Type B pancreatic cell (in vitro differentiated cells): ENCODE measurements at places on chromosomes 3 and 15.

DNA sequence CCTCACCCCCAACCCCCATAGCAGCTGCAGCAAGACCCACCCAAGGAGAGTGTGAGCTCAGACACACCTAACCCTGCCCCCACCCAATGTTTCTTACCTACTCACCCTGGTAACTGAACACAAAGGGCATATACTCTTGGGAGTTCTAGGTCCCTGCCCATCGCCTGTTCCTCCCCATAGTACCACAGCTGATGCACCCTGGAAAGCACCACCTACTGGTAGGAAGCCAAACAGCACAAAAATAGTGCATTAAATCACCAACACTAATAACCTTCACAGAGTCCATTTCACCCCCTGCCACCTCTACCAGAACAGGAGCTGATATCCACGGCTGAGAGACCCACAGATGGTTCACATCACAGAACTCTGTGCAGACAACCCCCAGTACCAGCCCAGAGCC, 245.2 kb downstream of the EFHB start:
- DNase-seq: no peak

- DNase-seq: no peak
These were observed 99.0 kb downstream of the MITF start for GRCh38 chr3:69838217-69838616.

DNA sequence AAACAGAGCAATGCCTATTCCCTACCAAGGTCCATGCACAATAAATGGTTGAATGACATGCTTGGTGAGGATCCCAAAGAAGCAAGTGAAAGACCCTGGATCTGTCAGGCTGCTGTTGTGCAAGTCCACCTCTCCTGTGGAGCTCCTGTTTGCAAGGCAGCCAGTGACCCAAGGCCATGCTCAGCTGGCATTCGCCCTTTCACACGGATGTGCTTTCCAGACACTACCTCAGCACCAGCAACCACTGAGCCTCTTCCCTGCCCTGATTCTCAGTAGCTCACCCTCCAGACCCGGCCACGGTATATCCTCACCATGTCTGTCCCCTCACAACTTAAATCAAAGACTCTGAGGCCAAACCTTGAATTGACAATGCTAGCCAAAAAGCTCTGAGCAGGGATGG, 23.3 kb downstream of the WWTR1 start:
- DNase-seq: no peak

- no peak for DNase-seq
These were observed 24.0 kb downstream of the EFCC1 start for GRCh38 chr3:129025108-129025507.

DNA sequence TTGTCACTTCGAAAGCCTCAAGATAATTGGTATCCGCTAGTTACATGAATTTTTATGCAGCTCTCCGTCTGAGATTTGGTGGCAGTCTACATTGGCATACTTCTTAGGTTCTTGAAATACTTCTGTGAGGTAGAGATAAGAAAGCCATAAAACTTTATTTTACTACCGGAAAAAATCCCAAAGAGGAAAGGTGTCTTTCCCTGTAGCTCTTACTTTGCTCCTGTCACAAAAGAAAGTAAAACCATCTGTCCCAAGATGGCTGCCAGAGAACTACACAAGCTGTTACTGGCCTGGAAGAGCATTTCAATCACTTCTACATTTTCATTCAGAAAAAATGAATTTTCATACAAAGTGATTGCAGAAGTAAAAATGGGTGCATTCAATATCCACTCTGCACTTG, 214.8 kb upstream of the ST8SIA2 start:
- DNase-seq: no peak

DNA sequence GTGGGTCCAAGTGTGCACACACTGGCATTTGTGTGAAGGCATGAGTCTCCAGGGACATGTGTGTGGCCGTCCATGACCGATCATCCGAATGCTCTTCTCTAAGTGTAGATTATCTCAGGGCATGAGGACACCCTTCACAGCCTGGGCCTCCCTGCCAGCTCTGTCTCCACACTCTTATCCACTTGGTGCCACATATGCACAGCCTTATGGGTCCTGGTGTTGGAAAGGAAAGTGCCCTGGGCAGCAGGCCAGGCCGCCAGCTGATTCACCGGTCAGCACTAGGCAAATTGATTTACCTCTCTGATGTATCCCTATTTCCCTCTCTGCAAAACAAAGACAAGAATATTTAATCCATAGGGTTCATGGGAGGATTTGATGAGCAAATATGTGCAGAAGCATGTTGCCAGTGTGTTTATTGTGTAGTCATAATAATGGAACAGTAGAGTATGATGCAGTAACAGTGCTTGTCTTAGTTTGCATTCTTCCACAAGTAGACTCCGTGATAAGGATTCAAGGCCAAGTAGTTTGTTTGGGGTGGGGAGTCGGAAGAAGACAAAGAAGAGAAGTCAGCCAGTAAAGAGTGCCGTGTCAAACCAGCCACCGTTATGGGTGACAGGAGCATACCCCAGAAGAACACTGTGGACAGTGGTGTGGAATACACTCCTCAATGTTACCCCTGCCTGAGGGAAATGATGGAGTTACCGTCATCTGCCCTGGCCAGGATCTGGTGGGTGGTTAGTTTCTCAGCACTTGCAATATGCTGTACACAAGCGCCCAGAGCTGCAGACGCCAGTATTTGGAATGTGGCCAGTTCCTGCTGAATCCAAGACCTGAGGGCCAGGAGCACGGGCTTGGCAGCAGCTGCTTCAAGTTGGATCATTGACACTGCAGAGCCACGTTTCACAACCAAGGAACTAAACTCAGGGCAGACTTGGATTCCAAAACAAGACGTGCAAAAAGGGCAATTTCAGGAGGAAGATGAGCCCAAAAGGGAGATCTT, 85.1 kb downstream of the MTHFS start:
- no peak for DNase-seq

- no peak for DNase-seq
These were observed 359.7 kb upstream of the ROPN1 start for GRCh38 chr3:124351430-124352148.

GRCh38 chr3:43902415-43902814, 211.7 kb downstream of the ABHD5 start:
- DNase-seq: no peak

DNA sequence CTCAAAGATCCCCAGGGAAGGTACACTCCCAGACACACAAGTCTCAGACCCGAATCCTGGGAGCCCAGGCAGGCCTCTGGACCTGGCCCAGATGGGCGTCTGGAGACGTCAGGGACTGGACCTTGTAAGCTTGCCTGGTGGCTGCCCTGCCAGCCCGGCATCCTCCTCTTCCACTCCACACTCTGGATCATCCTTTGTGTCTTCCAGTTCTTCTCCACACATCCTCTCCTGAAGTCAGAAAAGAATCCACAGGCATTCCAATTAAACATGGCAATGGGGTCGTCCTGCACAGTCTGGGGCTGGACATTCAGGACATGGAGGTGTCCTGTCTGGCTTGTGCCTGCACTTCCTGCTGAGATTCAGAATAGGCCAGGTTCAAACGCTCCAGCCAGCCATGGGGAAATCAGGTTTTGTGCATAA, 208.8 kb upstream of the IGF1R start:
- DNase-seq: no peak

- no peak for DNase-seq
These were observed 32.8 kb upstream of the MRPL3 start for GRCh38 chr3:131535596-131535995.

DNA sequence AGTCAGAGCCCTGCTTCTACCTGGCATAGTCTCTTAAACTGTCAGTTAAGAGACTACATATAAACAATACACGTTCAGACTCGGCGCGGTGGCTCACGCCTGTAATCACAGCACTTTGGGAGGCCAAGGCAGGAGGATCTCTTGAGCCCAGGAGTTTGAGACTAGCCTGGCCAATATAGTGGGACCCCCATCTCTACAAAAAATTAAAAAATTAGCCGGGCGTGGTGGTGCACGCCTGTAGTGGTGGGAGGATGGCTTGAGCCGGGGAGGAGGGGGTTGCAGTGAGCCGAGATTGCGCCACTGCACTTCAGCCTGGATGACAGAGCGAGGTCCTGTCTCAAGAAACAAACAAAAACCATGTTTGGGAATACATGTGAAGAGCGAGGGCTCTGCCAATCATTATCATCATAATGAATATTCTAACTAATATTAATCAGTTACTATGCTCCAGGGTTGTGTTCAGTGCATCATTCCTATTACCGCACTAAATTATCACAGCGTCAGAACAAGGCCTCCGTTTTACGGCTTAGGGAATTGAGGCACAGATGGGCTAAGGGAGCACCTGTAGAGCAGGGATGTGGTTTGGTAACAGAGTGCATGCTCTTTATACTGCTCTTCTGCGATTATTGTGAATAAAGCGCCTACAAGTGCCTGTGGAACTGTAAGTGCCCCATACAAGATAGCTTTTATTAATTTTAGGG, 844 bp upstream of the UQCC5 start:
- DNase-seq: no peak

DNA sequence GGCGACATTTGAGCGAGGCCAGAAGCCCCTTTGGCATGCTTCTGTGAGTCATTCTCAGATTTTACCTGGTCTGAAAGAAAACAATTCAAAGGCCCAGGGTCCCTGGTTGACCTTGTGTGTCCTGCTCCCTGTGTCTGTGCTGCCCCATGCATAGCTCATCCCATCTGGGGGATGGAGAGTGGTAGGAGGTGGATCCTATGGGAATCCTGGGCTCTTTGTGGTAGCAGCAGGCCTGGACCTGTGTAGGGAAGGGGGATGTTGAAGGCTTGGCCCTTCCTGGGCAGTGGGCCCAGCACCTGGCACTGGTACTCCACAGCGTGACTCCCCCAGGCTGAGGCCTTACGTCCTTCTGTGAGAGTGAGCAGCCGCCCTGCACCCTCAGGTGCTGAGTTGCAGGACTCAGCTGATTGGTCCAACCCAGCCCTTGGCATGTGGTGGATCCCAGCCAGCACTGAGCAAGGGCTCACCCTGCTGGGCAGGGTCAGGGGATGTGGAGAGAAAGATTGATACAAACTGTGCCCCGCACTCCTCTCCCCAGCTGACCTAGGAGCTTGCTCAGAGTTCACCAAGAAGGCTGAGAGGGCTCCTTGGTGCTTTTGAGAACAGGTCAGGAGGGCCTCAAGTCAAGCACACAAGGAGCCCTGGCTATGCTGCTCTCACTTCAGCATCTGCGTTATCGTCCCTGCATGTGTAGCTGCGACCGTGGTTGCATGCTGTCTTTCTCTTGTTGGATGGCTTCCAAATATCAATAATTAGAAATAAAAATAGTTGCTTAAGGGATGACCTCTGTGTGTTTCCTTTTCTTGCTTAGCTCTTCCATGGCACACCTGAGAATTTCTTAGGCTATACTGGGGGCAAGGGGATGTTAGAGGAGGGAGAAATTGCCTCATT, 21.4 kb upstream of the JMJD7 start:
- DNase-seq: no peak

DNA sequence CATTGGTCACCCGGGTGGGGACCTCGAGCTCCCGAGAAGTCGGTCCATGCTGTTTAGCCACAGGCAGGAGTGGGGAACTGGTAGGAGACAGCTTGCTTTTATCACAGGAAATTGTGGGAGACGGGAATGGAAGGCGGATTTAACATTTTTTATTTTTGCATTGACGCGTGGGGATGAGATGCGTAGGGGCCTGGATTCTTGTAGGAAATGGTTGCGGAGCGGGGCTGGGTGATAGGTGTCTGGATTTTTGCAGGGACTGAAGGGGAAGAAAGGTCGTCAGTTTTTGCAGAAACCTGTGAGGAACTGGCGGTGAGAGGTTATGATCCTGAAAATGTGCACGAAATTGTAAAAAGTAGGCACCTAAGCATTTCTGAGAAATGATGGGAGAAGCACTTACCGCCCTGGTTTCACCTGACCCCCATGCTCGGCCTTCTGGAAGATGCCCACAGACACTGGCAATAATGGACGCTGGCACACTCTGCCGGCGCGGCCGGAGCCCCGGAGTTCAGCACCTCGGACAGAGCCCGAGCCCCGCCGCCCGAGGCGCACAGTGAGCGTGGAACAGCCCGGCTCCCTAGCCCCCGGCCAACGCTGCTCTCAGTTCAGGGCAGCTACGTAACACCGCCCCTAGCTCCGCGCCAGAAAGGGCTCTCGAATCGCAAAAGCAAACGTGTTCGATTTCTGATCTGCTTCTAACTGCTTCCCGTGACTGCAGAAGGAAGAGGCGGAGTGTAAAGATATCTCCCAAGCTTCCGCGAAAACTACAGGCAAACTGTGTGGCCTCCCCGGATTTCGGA, 928 bp downstream of the ANKRD34C start:
- peak; percentile 77 for DNase-seq

GRCh38 chr3:181534781-181535221, 176.9 kb upstream of the SOX2 start:
- no peak for DNase-seq

DNA sequence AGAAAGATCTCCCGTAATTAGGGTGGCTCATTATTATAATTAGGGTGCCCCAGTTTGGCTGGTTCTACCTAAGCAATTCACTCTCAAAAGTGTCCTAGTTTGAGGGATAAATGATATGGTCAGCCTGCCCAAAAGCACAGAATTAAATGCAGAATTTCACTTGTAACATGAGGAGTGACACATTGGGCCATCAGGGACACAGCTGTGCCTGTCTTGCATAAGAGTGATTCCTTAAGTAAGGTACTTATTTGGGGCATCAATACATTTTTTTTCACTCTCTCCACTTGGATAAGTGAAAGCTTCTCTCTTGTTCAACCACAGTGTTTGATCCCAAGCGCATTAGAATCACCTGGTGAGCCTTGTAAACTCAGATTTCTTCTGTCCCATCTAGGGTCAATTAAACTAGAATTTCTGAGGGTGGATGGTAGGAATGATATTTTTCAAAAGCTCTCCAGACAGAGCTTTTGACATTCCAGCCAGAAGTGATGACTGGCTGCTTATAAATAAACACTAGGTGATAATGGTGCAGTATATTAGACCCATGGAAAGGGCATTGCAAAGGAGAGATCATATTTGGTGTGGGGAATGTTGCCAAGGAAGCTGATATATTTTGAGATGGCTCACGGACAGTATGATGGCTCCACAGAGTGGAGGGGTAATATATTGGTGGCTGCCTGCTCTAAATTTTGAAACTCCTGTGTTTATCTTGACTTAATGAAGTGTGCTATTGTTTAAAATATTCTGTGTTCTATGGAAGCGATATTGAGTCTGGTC, 458.1 kb upstream of the RASGRP1 start:
- no peak for DNase-seq

GRCh38 chr3:43953814-43954692, 263.3 kb downstream of the ABHD5 start:
- no peak for DNase-seq
